Motor neuron (in vitro differentiated cells): ENCODE measurements at places on chromosomes 2 and 18. TPM values are rescaled to one million over a fixed set of nuclear protein-coding genes. Genes with fewer than 3 reads are reported as not detected.

DNA sequence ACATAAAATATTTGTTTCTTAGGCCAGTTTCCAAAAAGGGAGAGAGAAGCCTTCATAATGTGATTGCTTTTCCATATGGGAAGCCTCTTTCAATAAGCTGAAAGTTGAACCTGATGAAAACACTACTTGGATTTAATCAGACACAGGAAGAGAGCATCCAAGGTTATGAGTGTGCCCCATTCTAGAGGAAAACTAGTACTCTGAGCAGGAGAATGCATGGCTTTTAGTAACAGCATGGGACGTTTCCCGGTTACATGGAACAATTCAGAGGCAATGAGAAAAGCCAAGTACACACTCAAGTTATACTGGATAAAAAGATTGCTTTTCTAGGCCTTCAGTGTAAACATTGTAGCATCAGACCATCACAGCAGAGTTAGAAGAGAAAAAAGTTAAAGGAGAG lies 315.8 kb downstream of the ZNF516 start:
- ATAC-seq, result no peak

DNA sequence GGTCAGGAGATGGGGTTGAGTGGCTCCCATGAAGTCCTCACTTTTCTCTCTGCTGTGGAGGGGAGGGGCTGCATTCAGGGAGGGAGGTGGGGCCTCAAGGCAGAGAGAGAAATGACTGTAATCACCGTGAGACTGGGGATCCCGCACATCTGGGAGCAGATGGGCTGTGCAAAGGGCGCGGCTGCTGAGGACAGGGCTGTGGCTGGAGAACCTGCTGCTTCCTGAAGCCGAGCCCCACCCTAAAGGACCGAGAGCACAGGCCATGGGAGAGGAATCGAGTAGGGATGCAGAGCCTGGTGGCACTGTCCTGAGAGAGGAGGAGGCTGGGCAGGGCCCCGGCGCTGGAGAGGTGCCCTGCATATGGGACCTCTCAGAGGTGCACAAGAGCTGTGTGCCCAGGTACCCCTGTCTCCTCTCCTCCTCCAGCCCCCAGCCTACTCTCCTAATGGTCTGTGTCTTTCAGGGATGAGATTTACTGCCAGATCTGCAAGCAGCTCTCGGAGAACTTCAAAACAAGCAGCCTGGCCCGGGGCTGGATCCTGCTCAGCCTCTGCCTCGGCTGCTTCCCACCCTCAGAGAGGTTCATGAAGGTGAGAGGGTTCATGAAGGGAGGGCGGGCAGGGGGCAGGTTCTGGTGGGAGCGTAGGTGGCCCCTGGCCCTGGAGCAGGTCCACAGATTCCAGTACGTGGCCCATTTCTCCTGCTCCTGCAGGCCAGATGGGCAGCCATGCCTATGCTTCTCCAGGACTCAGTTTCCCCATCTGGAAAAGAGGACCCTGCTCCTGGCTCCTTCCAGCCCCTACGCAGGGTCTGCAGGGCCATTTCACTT lies 25.9 kb upstream of the GPR17 start:
- peak; percentile 33 for ATAC-seq

DNA sequence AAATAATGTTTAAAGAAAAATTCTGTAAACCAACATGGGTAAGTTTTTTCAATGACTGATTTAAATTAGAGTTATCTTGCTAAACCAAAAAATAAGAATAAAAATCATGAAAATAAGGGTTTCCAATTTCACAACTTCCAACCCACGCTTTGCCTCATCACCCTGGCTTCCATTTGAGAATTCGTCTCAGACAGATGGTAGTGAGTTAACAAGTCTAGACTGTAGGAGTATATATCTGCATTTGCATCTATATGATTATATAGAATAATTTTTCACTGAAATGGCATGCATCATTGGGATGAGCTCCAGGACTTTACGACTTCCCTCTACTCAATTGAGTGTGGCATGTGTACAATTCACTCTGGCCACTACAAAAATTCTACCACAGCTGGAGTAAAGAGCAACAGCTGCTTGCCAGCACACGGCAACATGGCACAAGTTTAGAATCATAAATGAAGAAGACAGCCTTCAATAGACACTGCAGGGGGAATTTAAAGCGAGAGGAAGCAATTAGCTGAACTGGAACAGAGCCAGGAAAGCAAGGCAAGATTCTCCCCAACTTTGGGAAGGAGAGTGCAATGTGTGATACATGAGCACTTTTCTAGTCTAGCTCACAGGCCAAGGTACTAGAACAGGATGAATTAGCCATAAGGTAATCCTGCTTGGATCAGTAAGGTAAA lies 1673.5 kb upstream of the CELF4 start:
- ATAC-seq, result no peak

DNA sequence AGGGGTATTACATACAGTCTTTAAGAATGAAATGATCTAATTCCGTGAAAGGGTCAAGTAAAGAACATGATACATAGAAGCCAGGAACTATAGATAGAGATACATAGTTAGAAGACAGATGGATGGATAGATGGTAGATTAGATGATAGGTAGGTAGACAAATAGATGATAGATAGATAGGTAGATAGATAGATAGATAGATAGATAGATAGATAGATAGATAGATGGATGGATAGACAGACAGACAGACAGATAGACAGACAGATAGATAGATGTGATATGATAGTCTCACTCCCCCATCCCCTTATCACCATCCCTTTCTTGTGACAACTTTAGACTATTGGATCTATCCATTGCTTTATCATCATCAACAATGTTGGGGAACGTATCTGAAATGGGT lies 448.2 kb downstream of the METTL4 start:
- no peak for ATAC-seq

DNA sequence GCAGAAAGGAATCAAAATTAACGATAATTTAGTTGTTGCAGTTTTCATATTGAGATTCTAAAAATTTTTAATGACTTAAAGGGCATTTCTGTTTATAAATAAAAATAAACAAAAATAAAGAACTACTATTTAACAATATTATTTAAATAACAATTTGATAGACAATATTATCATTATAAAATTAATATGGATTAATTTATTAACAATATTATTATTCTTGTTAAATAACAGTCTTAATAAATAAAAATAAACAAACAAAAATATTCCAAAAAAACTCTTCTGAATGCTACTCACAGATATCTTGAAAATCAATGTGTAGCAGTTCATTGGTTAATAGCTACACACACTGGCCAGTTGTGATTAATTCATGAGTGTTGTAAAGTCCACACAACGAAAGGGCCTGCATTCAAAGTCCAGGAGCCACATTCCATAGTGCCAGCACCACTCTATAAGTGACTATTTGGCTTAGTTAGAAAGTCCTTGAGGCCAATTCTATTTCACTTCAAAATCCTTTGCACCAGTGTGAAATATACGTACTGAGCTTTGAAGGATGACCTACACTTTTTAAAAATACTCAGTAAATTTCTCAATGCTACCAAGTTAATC lies 117.1 kb downstream of the ZNF521 start:
- no peak for ATAC-seq

DNA sequence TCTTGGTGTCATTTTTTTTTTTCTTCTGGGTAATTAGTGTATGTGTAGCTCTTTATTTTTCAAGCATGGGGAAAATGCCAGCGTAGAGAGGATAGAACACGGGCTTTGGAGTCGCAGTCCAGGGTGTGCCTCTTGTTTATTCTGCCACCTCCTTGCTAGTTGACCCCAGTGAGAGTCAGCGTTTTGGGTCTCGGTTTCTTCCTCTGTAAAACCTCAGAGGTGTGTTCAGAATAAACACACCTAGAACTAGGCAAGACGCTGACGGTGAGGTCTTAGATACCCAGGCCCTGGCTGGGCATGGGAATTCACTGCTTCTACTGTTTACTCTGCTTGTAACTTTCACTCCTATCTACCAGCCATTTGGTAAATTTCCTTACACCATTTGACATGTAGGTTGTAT lies 41.8 kb downstream of the ASAP2 start:
- ATAC-seq, result no peak

- ATAC-seq, result peak; percentile 13
Measured at GRCh38 chr18:50286391-50287027, 983 bp downstream of the CXXC1 start.

Gene FOSL2
- total RNA-seq, result 1.6 and 2.2 TPM in 2 replicates

Gene CAPN14
- 0.11 TPM in 1 of 2 replicates, not detected in the other for total RNA-seq

Gene ABCG5
- 0.18 and 0.50 TPM in 2 replicates for total RNA-seq
